ENCODE measurements at places on chromosomes 6 and 20. TPM values are rescaled to one million over a fixed set of nuclear protein-coding genes. Genes with fewer than 3 reads are reported as not detected.
A peak's percentile ranks its signal among the peaks of the same experiment; 100 is the strongest.

GRCh38 chr6:5832668-5833067 lies 174.1 kb downstream of the NRN1 start:
- DNase-seq = no peak

DNA sequence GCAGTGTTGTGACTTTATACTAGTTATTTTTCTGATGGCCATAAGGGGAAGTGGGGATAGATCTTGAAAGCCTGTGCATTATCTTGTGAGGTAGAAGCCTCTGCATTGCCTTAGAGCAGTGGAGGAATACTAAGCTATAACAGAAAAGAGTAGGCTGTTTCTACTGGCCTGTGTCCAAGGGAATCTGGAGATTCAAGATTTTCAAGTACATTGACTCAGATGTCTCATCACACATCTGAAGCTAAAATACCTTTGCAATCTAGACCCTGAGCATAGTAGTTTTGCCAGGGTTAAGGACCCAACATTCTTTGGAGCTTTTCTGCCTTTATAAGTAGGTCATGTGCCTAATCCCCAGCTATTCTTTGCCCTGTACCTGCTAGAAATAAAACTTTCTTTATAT lies 272.3 kb downstream of the TENT5A start:
- no peak for DNase-seq

DNA sequence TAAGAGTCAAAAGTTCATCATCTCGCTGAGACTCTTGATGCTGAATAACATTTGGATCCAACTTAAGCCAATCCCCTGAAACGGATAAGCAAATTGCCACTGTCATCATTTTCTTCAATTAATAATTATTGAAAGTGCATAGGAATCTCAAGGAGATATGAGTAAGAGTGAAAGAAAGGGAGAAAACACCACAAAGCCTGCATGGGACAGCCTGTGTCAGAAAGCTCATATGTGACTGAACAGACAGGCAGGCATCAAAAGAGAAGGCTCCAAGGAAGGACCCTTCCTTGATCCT lies 13.3 kb downstream of the ATXN1 start:
- DNase-seq = no peak

DNA sequence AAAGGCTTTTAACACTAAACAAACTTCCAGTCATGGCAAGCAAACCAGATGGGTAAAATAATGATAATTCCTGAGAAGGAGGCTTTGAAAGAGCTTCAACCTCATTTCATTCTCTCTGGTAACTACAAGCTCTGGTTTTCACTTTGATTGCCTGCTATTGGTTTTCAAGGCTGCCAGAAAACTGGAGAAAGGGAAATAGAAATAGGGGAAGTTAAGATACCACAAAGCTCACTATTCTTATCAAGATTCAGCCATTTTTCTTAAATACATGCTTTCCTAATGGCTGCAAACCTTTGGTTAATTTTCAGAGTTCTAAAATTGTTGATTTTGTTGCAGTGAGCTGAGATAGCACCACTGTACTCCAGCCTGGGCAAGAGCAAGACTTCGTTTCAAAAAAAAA lies 42.5 kb upstream of the NELFCD start:
- DNase-seq = no peak

DNA sequence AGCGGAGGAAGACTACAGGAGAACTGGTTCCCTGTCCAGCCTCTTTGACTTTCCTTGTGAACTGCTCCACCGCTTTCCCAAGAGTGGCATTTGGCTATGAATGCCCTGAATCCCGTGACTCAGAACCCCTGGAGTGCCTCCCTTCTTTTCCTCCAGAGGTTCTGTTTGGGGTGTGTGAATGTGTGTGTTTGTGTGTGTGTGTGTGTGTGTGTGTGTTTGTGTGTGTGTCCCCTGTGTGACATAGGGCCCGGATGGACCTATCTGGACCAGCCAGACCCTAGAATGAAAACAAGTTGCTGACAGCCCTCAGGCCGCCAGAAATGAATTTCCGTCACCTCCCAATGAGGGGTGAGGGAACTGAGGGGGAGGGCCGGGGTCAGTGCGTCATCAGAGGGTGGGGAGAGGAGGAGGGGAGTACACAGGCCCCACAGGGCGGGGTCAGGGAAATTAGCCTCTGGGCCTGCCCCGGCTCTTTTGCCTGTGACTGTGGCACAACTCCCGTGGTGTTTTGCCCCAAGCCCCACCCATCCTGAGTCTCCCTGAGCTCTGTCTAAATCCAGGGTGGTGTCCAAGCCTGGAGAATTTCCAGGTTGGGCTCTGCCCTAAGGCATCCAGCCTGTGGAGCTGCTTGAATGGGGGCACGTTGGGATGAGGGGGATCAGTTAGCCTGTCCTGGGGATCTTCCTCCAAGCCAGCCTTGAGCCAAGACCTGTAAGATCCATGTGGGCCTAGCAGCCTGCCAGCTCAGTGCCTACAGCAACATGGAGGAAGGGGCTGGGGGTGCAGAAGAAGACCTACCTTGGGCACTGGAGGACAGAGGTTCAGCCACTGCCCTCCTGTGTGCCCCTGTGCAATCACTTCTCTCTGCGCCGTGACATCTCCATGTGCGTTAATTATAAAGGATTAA lies 15.2 kb upstream of the MRPS18A start:
- peak; percentile 35 for DNase-seq

DNA sequence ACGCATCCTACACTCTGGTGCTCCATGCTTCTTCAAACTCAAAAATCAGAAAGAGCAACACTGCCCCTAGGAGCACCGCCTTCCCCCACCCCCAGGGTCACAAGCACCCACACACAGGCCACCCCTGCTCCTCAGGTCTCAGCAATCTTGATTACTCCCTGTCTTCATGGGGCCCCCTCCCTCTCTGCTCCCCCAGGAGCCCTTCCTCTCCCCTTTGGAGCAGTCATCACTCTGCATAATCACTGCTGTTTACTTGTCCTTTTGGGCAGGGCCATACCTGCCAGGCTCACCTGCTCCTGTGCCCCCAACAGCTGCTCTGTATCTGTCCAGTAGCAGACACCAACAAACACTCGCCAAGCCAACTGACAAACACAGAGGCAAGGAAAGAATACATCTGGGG lies 7.6 kb upstream of the SYNDIG1 start:
- DNase-seq = no peak

DNA sequence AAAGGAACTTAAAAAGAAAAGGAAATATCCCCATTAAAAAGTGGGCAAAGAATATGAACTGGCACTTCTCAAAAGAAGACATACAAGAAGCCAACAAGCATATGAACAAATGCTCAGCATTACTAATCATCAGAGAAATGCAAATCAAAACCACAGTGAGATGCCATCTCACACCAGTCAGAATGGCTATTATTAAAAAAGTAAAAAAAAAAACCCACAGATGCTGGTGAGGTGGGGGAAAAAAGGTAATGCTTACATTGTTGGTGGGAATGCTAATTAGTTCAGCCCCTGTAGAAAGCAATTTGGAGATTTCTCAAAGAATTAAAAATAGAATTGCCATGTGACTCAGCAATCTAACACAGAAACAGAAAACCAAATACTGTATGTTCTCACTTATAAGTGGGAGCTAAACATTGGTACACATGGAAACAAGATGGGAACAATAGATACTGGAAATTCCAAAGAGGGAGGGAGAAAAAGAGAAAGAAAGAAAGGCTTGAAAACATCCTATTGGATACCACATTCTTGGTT lies 437.1 kb downstream of the GRIK2 start:
- no peak for DNase-seq

DNA sequence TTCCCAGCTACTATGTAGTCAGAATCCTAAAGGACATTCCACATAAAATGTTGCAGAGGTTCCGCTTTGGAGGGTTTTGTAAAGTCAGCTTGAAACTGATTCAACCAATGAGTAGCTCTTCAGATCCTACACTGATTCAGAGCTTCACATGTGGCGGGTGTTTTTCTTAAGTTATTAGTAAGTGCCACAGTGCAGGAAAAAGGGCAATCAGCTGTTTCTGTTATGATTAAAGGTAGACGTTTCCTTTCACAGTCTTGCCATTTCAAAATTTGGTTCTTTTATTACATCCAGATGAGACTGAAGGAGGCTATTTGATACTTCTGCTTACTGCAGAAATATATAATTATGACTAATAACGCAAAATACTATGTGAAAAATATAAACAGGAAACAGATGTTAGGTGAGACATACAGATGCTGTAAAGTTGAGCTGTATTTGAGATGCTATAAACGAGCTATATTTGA lies 443.9 kb downstream of the CDKAL1 start:
- DNase-seq = no peak

GRCh38 chr6:11434565-11435326 lies 102.8 kb upstream of the TMEM170B start:
- DNase-seq = no peak

GRCh38 chr20:24816431-24816830 lies 132.6 kb upstream of the CST7 start:
- DNase-seq = no peak

DNA sequence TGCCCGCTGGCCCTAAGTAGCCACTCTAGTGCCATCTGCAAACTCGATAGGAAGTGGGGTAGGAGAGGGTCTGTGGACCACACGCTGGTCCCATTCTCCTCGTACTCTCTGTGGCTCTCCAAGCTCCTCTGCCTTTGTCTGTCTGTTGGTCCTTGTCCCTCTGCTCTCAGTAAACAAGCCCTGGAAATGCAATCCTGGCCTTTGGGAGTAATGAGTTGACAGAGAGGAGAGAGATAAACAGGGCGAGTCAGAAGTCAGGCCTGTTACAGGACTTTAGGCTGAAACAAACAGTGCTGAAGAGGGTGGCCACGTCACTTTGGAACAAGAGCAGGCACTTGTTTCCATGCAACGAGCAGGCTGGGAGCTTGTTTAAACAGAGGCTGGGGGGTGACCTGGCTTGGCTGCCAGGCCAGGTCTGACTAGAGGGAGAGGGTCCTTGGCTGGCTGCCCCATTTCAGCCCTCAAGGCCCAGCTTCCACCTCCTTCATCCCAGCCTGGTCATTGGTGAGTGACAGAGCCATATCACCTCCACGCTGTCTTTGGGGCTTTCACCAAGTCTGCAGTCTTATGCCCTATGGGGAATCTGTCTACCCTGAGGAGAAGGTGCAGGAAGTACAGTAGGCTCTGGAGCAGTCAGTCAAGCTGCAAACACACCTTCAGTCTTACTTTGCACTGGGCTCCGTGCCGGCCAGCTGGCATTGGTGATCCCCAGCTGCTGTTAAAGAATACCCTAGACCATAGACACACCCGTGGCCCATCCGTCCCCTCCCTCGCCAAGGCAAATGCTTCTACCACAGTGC lies 22.6 kb downstream of the FOXP4 start:
- no peak for DNase-seq

- DNase-seq = peak; percentile 66
Observed at GRCh38 chr6:139249395-139249794, 42.4 kb downstream of the TXLNB start.

DNA sequence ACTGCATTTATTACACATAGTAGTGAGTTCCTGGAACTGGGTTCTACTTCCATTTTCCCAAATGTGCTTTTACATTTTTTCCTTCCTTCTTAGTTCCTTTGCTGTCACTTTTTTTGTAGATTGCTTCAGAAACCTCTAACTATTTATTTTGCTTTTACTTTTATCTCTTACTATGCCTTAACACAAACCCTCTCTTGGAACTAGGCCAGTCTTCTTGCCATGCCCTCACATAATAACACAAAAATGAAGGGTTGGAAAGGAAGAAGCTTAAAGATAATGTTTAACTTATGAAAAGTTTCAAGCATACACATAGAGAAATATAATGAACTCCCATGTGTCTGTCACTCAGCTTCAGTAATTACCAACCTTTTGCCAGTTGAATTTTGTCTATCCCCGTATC lies 27.1 kb downstream of the TOP1 start:
- no peak for DNase-seq

DNA sequence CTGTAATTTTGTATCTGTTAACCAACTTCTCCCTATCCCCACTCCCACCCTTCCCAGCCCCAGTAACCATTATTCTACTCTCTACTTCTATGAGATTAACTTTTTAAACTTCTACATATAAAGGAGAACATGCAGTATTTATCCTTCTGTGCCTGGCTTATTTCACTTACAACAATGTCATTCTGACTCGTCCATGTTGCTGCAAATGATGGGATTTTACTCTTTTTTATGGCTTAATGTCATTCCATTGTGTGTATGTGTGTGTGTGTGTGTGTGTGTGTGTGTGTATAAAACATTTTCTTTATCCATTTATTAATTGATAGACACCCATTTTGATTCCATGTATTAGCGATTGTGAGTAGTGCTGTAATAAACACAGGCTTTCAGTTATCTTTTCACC lies 76.1 kb downstream of the COL19A1 start:
- no peak for DNase-seq

GRCh38 chr6:35895560-35895959 lies 25.3 kb downstream of the SRPK1 start:
- DNase-seq = no peak

- DNase-seq = no peak
Observed at GRCh38 chr20:21562656-21563055, 48.8 kb upstream of the NKX2-2 start.

DNA sequence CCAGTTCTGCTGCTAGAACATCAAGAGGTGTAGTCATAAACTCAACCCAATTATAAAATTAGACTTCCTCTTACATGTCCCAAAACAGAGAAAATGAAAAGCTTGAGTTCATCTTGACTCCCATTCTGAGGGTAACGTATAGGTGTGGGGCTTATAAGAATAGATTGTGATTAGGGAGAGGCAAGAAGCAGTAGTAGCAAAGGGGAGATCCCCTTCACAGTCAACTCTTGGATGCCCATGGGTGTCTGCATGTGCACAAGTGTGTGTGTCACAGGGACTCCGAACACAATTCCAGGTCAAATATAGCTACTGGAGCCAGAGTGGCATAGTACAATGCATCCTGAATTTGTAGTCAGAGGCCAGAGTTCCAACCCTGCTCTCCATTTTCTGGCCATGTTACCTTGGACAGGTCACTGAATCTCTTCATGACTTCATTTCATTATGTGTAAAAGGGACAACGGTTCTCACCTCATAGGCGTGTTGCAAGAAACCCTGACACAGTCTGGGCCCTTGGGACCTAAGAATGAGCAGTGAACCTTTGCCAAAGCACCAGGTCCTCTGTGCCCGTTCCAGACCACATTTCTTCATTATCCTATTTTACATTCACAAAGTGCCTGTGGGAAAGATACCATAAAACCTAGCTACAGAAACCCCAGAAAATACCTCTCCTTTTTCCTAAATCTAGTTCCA lies 11.8 kb downstream of the GSTA4 start:
- DNase-seq = peak; percentile 36

The NEDD9 gene
- total RNA-seq = 18.8 TPM

The PKHD1 gene
- total RNA-seq = not detected

The FHL5 gene
- not detected for total RNA-seq

The CLPSL2 gene
- not detected for total RNA-seq

The ZBP1 gene
- not detected for total RNA-seq

The AVP gene
- total RNA-seq = not detected

The OPRM1 gene
- not detected for total RNA-seq

The SYNDIG1 gene
- not detected for total RNA-seq

The BHLHE23 gene
- not detected for total RNA-seq

The GRIK2 gene
- not detected for total RNA-seq

The ARG1 gene
- not detected for total RNA-seq

The RBM24 gene
- not detected for total RNA-seq

The CLIC5 gene
- 0.52 TPM for total RNA-seq

The CAP2 gene
- not detected for total RNA-seq

The SLPI gene
- not detected for total RNA-seq

All from activated naive CD4-positive, alpha-beta T cell treated with anti-CD3 and anti-CD28 coated beads for 36 hours (primary cell).